NCI-H1930 (cell line): ENCODE measurements at places on chromosomes 11 and 22.

GRCh38 chr22:43387815-43388214, 24.0 kb upstream of the MPPED1 start:
- no peak for DNase-seq

GRCh38 chr11:66851698-66852465, 5.0 kb upstream of the LRFN4 start:
- DNase-seq = no peak

DNA sequence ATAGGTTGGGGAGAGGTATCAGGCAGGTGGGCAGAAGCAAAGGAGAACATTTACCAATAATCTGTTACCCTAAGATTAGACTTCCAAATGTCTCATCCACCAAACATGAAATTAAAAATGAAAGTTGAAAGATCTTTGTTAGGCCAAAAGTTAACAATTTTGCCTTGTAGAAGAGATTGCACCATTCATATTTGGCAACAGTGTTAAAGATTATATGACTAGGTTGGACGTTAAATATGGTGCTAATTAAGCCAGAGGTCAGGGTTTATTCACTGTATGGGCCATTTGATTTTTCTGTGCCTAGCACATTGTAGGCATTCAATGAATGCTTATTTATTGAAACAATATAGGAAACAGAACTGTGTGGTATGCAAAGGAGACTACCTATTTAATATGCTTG, 126.1 kb upstream of the SLC5A12 start:
- DNase-seq = no peak

- DNase-seq = no peak
Measured at GRCh38 chr22:36136475-36136874, 24.1 kb downstream of the APOL3 start.

- no peak for DNase-seq
Measured at GRCh38 chr11:114775875-114776621, 97.7 kb downstream of the NXPE2 start.

DNA sequence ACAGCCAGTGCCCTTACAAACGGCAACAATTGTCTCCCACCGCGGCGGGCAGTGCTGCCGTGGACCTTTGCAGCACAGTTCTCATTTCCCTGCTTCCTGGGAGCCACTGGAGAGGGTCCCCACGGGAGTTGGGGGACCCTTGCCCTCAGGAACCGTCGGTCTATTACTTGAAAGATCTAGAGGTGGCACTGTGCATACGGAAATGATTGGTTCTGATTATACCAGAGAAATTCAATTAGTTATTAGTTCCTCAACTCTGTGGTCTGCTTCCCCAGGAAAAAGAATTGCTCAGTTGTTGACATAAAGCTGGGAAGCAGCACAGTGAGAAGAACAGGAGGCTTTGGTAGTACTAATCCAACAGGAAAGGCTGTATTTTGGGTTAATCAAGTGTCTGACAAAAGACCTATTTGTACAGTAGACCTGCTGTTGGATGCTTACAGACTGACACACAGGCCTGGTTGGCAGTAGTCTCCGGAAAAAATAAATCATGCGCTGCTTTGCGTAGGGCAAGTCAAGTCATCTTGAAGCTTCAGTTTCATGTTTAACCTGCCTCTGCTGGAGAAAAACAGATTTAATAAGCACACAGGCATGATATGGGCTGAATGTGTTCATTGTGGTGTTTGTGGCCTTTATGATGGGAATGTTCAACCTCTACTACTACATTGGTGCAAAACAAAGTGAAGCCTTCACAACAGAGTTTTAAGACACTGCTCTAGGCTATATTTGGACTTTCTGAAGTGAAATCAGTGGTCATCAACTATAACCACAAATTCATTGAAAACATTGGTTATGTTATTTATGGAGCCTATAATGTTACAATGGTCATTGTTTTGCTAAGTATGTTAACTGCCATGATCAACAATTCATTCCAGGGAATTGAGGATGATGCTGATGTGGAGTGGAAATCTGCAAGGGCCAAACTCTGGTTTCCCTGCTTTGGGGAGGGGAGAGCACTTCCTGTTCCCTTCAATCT, 54.6 kb upstream of the SC5D start:
- DNase-seq = no peak

- DNase-seq = no peak
Measured at GRCh38 chr22:37343348-37343747, 61.0 kb downstream of the CYTH4 start.

- no peak for DNase-seq
Measured at GRCh38 chr22:27601195-27601594, 200.4 kb downstream of the MN1 start.

- no peak for DNase-seq
Measured at GRCh38 chr22:17115945-17116565, 5.1 kb downstream of the TMEM121B start.
